ENCODE measurements at places on chromosomes 11 and 22. TPM values are rescaled to one million over a fixed set of nuclear protein-coding genes. Genes with fewer than 3 reads are reported as not detected.
A peak's percentile ranks its signal among the peaks of the same experiment; 100 is the strongest.

GRCh38 chr22:43852573-43853327 lies 9.6 kb downstream of the SULT4A1 start:
- no peaks in the 10 kb centered on the region for H3K36me3 ChIP-seq
- peaks cover 18% of the 10 kb centered on the region for H3K27me3 ChIP-seq
- H3K4me1 ChIP-seq = no peaks in the 10 kb centered on the region
- H3K4me3 ChIP-seq = no peak overlapping the region
- DNase-seq = no peak
- no peak overlapping the region for H3K27ac ChIP-seq

DNA sequence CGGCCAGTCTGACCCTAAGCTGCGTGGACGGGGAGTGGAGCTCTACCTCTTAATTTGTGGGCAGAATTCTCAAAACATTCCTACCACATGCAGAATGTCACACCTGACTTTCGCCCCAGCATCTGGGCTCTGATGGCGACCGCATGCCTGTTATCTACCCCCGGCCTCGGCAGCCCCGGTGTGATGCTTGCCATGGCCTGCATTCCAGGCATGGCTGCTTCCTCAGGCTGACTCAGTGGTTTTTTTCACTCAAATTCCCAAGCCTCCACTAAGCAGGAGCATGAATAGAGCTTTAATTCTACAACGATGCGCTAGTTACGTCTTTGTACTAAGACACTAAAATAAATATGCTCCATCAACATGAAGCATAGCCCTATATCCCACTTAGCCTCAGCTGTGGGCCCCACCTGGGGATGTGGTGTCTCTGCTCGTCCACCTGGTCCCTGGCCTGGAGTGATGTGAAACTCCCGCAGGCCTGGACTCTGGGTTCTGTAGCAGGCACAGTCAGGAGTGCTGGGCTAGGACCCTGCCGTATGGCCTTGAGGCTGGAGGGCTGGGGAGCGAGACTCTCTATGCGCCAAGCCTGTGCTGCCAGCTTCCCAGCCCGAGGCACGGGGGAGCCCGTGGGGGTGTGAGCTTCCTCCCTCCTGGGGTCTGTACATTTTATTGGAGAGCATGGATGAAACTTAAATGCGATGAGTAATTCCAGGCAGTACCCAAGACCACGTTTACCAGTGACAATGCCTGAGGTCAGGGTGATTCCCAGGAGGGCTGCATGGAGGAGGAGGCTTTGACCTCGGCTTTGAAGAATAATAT lies 153.2 kb downstream of the CTTN start:
- no peak overlapping the region for H3K4me3 ChIP-seq
- no peak for DNase-seq
- H3K36me3 ChIP-seq = no peaks in the 10 kb centered on the region

DNA sequence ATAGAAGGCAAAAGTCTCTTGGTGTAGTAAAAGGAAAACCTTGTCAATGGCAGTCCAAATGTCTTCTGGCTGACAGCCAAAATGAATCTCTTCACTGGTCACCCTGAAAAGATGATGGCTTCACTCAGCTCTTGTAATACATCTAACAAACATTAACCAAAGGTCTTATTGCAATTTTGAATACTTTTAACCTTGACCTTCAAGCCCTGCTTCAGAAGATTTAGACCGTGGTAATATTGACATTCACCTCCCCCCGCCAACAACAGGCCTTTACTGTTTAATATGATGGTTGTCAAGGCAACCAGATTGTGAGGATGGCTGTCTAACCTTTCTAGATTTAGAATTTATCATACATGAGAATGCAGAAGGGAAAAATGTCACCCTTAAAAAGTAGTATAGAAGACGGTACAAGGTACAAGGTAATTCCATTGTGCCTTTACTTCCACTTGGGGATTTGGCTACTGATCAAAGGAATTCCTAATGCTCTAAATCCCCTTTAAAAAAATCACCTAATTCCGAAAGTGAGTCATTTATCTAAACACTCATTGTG lies 342.3 kb downstream of the LARGE1 start:
- no peak overlapping the region for H3K27ac ChIP-seq
- no peaks in the 10 kb centered on the region for H3K36me3 ChIP-seq
- H3K27me3 ChIP-seq = no peaks in the 10 kb centered on the region
- H3K4me1 ChIP-seq = no peaks in the 10 kb centered on the region
- DNase-seq = no peak

- no peak overlapping the region for H3K4me3 ChIP-seq
- no peaks in the 10 kb centered on the region for H3K27me3 ChIP-seq
- H3K36me3 ChIP-seq = no peaks in the 10 kb centered on the region
- no peak overlapping the region for H3K27ac ChIP-seq
Measured at GRCh38 chr22:28316014-28316413, 363.6 kb downstream of the TTC28 start.

The ABCG4 gene
- total RNA-seq = 0.15 TPM

- H3K4me3 ChIP-seq = no peak overlapping the region
- H3K27me3 ChIP-seq = no peaks in the 10 kb centered on the region
- peaks cover 24% of the 10 kb centered on the region for H3K4me1 ChIP-seq
- no peak for DNase-seq
- H3K36me3 ChIP-seq = no peaks in the 10 kb centered on the region
Measured at GRCh38 chr11:8713760-8714454, 31.3 kb downstream of the RPL27A start.

- H3K4me1 ChIP-seq = peaks cover 26% of the 10 kb centered on the region
- H3K4me3 ChIP-seq = no peak overlapping the region
- no peaks in the 10 kb centered on the region for H3K27me3 ChIP-seq
- no peak overlapping the region for H3K27ac ChIP-seq
Measured at GRCh38 chr11:10556590-10556989, 11.9 kb downstream of the LYVE1 start.

DNA sequence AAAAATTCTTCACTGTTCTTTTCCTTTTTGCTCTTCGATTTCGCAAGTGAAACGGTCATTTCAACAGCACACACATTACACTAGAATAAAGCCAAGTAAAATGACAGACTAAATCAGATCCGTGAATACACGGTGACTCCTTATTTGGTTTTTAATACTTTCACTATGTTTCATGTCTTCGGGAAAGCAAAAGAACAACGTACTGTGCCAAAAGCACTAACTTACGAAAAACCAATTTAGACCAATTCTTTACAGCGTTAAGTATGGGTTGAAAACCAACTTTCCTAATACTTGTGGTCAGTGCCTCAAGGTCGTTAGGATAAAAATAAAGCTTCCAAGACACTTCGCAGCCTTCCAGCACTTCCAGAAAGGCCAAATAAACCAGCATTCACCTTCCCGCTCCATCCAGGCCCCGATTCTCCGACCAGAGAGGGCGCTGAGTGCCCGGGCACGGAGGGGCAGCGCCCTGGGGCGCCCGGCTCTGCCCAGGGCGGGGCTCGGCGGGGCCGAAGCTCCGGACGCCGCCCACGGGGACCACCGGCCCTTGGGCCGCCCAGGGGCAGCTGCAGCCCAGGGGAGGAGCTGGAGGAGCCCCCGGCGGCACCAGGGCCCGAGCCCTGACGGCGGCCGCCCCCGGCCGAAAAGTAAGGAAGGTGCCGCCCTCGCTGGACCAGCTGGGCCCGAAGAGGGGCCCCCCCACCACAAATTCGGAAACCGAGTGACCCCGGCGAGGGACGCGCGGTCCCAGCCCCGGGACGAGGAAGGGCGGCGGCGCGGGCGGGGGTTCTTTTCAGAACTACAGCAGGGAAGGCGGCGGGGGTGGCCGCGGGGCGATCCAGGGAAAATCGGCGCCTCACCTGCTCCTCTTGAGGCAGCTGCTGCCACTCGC lies 499 bp downstream of the ATL3 start:
- peaks cover 55% of the 10 kb centered on the region for H3K4me1 ChIP-seq
- H3K4me3 ChIP-seq = peak overlapping the region; percentile 72
- H3K36me3 ChIP-seq = no peaks in the 10 kb centered on the region
- peak overlapping the region; percentile 81 for H3K27ac ChIP-seq

Data from PC-3 (cell line).